ENCODE measurements at places on chromosomes 16 and 17.

- no peak for DNase-seq
These were observed 5.3 kb upstream of the HAS3 start for GRCh38 chr16:69100071-69100691.

DNA sequence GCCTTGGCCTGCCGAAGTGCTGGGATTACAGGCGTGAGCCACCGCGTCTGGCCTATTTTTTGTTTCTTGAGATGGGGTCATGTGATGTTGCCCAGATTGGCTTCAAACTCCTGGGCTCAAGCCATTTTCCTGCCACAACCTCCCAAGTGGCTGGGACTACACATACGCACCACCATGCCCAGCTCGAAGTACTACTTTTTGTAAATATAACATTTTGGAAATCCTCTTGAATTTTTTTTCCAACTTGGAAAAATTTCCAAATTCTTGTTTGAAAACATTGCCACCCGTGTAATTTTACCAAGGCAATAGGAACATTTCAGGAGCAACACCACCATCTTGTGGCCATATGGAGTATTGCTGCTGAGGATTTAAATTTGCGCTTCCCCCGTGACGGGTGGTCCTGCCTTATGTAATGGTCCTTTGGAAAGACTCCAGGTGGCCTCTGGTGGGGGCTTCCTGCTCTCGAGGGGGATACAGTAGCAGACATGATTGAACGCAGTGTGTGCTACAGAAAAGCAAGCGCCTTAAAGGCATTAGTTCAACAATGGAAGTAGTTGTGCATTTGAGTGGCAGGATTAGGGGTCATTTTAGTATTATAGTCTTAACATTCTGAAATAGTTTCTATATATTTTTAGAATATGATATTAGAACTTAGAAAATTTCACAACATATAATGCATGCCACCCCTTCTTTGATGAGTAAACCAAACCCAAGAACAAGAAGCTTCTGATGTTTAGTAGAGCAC lies 8.0 kb downstream of the FLYWCH1 start:
- DNase-seq: peak; percentile 82

GRCh38 chr16:14071576-14072271 lies 605 bp downstream of the MRTFB start:
- peak; percentile 36 for DNase-seq

DNA sequence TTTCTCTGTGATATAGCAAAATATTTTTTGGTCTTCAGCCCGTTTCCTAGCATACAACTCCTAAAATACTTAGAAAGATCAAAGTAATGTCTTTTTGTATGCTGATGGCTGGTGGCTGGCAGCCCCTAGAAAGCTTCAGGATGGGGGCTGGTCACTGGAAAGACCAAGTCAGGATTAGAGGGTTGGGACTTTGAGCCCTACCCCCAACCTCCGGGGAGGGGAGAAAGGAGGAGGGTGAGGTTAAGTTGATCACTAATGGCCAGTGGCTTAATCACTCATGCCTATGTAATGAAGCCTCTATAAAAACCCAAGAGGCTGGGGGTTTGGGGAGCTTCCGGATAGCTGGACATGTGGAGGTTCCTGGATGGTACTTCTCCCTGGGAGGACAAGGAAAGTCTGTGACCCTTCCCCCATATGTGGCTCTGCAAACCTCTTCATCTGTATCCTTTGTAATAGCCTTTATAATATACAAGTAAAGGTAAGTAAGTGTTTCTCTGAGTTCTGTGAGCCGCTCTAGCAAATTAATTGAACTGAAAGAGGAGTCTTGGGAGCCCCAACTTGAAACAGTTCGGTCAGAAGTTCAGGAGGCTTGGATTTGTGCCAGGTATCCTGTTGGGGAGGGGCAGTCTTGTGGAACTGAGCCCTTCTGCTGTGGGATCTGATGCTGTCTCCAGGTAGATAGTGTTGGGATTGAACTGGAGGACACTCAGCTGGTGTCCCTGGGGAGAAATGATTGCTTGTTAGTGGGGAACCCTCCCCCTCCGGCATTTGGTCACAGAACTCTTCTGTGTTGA lies 3.5 kb downstream of the SLC7A6 start:
- no peak for DNase-seq

DNA sequence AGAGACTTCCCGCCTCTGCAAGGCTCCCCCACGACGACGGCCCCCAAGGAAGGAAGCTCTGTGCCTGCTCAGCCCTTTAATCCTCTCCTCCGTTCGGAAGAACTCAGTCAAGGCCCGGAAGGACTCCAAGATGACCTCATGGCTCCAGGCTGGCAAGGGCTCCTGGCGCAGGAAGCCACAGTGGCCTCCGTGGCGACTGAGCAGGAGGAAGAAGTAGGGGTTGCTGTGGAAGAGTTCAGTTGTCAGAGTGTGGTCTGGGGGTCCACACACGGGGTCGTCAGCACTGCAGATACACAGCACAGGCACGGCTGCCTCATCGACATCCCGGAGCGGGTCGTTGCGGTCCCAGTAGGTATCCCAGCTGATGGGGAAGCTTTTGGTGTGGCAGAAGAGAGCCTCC lies 4.2 kb downstream of the ABHD15 start:
- no peak for DNase-seq

DNA sequence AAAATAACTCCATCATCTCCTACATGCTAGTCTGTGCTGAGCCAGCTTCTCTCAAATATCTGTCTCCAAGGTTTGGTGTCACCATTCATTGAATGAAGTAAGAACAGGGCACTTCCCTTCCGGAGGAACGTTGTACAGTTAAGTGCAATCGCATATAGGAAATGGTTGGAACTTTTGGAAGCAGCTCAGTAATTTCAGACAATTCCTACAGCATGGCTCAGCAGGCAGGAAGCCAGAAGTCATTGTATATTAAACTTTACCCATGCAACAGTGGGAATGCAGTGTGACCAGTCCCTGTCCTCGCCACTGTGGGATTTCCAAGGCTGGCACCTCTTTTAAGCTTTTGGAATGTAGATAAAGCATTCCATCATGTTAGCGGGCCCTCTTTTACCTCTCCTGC lies 51.1 kb upstream of the MYH2 start:
- no peak for DNase-seq

- DNase-seq: peak; percentile 88
These were observed 19.7 kb downstream of the RHBDL3 start for GRCh38 chr17:32285306-32285705.

GRCh38 chr17:59668816-59669215 lies 38.4 kb downstream of the PTRH2 start:
- no peak for DNase-seq

DNA sequence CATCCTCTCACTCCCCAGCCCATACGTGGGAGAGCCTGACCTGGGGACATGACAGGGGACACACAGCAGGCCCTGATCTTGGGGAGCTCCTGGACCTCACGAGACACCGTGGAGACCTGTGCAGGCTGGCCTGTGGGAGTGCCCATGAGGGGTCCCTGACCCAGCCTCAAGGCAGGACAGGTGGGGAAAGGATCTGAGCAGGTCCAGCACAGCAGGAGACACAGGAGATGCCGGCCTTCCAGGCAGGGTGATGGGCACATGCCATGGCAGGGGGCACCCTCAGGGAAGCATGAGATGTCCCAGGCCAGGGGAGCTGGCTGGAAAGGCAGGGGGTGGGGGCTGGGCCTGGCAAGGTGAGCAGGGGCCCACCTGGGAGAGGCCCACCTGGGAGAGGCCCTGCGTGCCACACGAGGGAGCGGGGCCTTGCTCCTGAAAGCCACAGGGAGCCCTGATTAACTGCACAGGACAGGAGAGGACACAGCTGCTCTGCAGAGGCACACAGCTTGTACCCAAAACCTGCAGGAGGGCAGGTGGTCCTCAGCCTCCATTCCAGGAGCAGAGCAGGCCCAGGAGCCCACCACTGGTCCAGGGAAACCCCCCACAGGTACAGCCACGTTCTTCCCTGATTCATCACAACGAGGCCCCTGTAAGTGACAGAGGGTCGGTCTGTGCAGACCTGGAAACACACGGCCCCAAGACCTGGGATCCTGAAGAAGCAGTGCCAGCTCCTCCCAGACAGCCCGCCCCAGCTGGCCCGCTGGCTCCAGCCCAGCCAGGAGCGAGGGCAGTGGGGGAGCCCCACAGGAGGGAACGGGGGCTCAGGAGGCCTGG lies 26.6 kb upstream of the KRT17 start:
- DNase-seq: no peak

DNA sequence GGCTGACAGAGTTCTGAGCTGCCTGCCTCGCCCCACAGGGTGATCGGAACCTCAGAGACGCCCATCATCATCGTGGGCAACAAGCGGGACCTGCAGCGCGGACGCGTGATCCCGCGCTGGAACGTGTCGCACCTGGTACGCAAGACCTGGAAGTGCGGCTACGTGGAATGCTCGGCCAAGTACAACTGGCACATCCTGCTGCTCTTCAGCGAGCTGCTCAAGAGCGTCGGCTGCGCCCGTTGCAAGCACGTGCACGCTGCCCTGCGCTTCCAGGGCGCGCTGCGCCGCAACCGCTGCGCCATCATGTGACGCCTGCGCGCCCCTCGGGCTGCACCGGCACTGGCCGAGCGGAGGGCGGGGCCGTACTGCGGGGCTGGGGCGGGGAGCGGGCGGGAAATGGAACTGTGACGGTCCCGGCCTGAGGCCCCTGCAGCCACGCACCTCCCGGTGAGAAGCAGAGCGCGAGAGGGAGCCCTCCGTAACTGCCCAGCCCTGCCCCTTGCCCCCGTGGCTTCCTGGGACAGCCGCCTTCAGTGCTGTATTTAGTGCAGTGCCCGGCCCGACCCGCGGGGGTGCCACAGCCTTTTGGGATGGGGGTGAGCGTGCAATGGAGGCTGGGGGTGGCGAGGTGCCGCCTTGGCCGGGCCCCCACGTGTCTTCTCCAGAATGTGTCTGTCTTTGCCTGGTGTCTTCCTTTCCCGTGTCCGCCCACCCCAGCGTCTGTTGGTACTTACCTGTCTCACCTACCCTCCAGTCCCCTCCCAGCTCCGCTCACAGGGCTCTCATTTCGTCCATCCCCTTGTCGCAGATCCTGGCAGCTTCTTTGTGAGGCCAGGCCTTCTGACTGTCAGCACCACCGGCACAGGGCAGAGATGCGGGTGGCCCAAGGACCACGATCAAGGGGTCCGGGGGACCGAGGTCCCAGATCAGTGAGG lies 9.8 kb downstream of the RASL10B start:
- DNase-seq: peak; percentile 62

DNA sequence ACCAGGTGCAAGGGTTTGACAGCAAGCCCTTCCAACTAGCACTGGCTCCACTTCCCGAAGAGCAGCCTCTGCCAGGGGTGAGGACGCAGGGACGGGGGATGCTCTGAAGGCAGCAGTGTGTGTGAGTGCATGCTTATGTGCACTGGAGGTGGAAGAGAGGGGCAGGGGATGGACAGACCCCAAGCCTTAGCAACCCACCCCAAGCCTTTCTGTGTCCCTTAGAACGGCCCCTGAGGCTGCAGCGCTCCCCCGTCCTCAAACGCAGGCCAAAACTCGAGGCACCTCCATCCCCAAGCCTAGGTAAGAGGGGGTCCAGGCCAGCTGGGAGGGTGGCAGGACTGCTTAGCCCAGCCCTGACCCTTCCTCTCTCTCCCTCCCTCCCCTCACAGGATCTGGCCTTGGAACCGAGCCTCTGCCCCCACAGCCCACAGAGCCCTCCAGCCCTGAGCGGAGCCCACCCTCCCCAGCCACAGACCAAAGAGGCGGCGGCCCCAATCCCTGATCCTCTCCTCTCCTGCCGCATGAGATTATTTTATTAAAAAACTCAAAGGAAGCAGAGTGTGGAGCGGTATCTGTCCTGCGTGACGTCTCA lies 2.9 kb downstream of the ACD start:
- no peak for DNase-seq

GRCh38 chr16:73071131-73071940 lies 23.4 kb upstream of the ZFHX3 start:
- DNase-seq: no peak

DNA sequence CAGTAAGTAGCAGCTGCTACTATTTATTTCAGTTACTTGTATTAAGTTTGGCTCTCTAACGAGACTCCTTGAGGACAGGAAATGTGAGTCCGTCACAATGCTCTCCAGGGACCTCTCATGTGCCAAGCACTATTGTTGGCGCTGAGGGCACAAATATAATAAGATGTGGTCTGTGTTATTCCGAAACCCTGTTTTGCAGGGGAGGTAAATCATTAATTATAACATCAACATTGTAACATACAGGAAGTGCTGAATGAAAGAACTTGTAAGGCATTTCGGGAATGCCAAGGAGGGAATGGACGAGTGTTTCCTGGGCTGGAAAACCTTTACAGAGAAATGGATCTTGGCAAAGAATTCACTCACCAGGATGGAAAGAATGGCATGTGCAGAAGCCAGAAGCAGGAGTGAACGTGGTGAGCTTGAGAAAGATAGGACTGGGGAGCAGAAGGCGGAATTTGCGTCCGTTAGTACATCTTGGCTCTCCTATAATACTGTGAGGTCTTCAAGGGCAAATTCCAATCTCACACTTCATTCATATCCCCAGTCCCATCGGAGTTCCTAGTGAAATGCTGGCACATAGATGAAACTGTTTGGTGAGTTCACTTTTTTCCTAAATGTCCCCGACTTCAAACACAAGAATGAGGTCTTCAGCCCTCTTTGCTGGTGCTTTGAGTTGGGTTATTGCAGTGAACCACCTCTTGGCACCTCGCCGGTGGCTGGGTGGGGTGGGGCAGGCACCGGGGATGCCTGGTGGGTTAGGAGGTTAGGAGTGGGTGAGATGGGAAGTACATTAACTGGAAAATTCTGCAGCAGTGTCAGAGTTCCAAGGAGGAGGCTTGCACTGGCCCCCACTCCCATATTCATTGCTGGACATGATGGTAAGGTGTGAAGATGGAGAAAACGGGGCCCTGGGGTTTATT lies 11.5 kb downstream of the TAC4 start:
- DNase-seq: no peak

- DNase-seq: no peak
These were observed 12.0 kb upstream of the CLUH start for GRCh38 chr17:2723505-2723996.

DNA sequence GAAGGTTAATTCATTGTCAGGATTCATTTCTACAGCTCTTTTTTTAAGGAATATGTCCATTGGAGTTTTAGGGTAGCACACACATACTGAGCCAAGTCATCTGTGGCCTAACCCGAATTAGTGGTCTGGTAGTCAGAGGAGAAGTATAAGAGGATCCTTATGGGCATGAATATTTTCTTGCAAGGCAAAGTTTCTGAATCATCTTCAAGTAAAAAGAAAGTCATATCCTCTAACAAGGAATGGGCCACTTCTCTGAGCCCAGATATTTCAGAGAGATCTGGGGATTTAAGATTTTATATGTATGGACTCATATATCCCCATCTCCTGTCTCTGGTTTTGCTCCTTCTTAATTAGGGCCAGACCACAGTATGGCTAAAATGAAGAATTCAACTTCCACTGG lies 99.2 kb upstream of the CDH8 start:
- no peak for DNase-seq

GRCh38 chr17:59483860-59484259 lies 81.5 kb upstream of the DHX40 start:
- DNase-seq: no peak

GRCh38 chr17:78391843-78392242 lies 13.4 kb downstream of the PGS1 start:
- DNase-seq: no peak

GRCh38 chr17:45383003-45383402 lies 49.7 kb downstream of the ARHGAP27 start:
- DNase-seq: peak; percentile 47

Data from hematopoietic multipotent progenitor cell treated with erythropoietin and hydrocortisone succinate and interleukin-3 and kit ligand, for 6 days (in vitro differentiated cells).